ENCODE measurements at places on chromosomes 1 and 21. TPM values are rescaled to one million over a fixed set of nuclear protein-coding genes. Genes with fewer than 3 reads are reported as not detected.

The CATSPERE gene
- total RNA-seq: 0.59 TPM

The LIPI gene
- total RNA-seq: not detected

The CD247 gene
- total RNA-seq: 1.1 TPM

The LMX1A gene
- not detected for total RNA-seq

The FAM72D gene
- 0.13 TPM for total RNA-seq

The CYYR1 gene
- total RNA-seq: 27.8 TPM

The TRIM67 gene
- total RNA-seq: 0.16 TPM

The HCRTR1 gene
- total RNA-seq: 0.42 TPM

The TFF1 gene
- not detected for total RNA-seq

- DNase-seq: no peak
These were observed 160.7 kb upstream of the C1orf21 start for GRCh38 chr1:184226100-184226487.

GRCh38 chr1:37098237-37098636 is 63.9 kb upstream of the GRIK3 start:
- no peak for DNase-seq

- DNase-seq: no peak
These were observed 18.9 kb downstream of the NECAP2 start for GRCh38 chr1:16459352-16459925.

DNA sequence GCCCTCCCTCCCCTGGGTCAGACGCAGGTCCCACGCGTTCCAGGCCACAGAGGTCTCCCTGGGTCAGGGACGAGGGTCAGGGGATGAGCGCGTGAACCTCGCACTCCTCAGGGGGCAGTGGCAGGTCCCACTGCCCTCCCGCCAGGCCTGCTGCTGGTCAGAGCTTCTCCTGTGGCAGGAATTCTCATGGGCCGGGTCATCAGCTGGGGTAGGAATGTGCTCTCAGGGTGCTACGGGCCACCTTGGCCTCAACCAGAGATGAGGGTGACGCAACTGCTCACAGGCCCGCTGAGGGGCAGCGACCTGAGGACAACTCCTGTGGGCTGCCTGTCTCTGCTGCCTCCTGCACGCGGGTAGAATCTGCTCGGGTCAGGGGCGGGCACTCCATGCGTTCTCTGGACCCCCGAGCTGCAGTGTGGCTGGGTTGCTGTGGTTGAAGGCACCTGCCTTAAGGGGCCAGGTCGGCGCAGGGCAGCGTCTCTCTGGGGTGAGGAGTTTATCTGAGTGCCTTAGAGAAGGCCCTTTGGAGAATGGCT is 128.8 kb downstream of the PRDM16 start:
- DNase-seq: no peak

DNA sequence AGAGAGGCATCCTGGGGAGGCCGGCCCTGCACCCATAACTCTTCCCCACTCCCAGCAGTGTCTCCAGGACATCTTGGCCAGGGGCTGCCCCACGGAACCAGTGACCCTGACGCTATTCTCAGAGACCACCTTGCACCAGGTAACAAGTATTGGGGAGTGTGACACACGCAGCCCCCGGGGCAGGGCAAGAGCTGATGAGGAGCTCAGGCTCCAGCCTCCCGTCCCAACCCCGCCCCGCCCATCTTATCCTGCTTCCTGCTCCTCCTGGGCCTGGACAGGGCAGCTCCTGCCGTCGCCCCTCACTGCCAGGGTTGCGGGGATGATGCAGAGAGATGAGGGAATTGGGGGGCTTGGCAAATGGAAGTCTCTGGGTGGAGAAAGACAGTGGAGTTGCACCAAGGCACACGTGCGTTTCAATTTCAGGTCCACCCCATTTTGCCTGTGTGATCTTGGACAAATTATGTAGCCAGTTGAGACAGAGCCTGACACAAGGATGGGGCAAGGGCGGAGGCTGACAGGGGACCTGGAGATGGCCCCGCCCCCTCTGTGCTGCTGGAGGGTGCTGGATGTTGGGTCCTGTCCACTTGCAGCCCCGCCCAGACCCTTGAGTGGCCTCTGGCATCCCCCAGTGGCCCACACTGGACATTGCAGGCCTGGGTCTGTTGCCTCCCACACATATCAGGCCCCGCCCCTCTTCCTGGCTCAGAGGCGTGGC is 10.7 kb downstream of the CLCNKA start:
- peak; percentile 89 for DNase-seq

- no peak for DNase-seq
These were observed 122.6 kb downstream of the PIGK start for GRCh38 chr1:77096496-77097255.

DNA sequence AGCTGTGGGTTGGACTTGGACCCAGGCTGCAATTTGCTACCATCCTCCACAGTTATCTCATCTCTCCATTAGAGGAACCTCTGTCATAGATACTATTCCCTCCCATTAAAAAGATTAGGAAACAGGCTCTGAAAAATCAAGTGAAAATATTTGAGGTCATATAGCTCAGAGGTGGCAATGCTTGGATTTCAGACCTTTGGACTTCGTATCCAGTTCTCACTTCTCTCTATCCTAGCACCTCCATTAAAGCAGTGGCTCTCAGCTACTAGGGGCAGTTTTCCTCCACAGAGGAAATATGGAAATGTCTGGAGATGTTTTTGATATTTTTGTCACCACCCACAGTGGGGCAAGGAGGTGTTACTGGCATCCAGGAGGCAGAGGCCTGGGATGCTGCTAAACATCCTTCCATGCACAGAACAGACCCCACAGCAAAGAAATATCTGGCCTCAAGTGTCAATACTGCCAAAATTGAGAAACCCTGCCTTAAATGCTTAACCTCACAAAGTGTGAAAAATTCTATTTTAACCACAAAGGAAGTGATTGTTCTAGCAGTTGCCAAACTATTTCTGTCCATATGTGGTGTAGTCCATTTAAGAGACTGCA is 54.1 kb downstream of the C8A start:
- DNase-seq: no peak

- DNase-seq: no peak
These were observed 141.4 kb upstream of the BEND5 start for GRCh38 chr1:48917901-48918603.

GRCh38 chr1:180237869-180238476 is 7.9 kb downstream of the LHX4 start:
- no peak for DNase-seq

DNA sequence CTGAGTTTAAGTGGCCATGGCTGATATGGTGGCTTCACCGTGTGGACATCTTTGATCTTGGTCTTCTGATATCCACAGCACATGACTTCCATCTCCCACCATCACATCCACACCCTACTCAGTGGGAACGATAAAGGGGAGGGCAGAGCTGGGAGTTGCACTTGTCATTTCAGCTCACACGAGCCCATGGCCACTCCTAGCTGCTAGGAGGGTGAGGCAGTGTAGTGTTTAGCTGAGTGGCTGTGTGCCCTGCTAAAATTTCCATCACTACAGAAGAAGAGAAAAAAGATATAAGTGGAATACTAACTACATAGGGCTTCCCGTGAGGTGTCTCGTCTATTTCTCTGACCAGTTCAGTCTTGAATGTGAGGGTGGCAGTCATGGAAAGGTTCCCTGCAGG is 123.3 kb upstream of the EDN2 start:
- no peak for DNase-seq

DNA sequence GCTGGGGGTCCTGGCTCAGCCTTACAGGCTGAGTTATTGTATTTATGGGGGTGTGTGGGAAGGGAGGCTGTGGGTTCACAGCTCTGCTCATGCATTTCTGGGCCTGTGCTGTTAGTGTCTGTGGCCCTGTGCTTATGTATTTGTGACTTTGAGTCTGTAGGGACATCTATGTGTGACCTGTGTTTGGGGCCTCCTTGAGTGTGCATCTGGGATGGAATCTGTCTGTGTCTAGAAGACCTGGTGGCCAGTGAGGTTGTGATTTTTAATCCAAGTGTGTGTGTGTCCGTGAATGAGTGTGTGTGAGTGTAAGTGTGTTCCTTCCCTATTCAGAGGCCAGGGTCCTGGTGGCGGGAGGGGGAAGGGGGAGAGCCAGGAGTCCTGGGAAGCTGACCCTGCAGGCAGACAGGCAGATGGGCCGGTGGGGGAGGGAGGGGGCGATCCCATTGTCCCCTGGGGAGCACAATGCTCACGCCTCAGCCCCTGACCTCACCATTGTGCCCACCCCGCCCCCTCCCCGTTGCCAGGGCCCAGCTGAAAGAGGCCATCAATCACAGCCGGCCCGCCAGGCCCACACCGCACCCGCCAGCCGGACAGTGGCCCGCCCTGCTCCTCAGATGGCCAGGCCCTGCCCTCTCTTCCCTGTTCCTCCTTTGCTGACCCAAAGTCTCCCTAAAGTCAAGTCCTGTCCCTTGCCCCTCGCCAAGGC is 19.6 kb downstream of the SLC27A3 start:
- no peak for DNase-seq

GRCh38 chr1:94285031-94285654 is 47.8 kb upstream of the ARHGAP29 start:
- DNase-seq: no peak

GRCh38 chr1:229716069-229716468 is 90.0 kb downstream of the URB2 start:
- DNase-seq: no peak

DNA sequence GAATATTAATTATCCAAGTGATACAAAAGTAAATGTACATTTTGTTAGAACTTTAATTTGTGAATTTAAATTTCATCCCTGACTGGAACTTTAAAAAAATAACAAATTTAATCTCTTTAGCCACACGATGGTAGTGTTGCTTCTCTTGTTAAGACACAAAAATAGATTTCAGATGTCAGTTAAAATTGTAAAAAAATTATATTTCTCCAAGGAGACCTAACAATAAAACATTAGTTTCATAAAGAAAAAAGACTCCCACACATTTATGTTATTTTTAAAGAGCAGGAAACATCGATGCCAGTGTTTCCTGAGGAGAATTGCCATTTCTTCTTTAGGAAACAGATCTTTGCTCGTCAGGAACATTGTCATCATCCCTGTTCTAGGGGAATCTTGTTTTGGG is 74.0 kb upstream of the DEPDC1 start:
- DNase-seq: no peak

DNA sequence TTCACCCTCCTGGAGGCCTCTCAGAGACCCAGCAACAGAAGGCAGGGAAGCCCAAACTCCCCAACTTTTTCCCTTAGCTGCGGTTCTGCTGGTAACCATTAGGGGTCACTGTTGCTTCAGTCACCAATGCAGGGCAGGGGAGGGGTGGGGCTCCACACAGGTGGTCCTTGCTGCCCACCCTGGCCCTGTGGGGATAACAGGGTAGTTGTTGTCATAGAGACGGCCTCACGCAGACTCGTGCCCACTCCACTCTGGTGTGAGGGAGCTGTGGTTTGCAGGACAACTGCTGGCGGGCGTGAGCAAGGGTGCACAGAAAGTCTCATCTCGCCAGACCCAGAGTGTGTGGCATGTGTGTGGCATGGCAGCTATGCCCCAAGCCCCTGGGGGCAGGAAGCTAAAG is 19.9 kb downstream of the INSRR start:
- DNase-seq: no peak

DNA sequence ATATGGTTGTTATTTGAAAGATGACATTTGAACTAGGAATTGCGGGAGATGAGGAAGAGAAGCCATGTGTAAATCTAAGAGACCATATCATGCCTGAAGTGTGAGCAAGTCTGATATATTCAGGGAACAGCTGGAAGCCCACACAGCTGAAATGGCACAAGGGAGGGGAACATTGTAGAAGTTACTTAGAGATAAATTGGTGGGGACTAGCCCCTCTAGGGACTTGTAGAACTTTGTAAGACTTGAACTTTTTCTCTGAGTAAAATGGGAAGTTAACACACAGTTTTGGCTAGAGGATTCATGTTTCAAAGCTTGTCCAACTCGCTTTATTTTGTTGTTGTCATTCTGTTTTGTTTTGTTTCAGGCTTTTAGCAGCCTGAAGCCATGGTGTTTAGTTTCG is 216.4 kb downstream of the FMN2 start:
- DNase-seq: no peak

- DNase-seq: no peak
These were observed 33.2 kb downstream of the TRAF5 start for GRCh38 chr1:211359876-211360275.

DNA sequence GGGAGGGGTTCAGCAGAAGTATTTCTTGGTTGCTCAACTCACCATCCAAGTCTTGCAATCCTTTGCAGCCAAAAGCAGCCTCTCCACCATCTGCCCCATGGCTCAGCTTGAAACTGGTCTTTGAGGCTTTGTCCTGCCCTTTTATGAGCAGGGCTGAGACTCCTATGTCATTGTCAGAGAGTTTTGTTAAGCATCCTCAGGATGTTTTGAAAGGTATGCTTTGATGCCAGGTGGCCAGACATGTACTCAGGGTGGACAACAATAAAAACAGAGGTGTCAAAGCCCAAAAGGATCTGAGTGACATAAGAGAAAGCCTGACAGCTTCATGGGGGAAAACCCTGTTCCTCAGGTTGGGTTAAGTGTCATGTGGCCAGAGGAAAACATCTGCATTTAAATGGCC is 310.5 kb downstream of the PRDM2 start:
- no peak for DNase-seq

DNA sequence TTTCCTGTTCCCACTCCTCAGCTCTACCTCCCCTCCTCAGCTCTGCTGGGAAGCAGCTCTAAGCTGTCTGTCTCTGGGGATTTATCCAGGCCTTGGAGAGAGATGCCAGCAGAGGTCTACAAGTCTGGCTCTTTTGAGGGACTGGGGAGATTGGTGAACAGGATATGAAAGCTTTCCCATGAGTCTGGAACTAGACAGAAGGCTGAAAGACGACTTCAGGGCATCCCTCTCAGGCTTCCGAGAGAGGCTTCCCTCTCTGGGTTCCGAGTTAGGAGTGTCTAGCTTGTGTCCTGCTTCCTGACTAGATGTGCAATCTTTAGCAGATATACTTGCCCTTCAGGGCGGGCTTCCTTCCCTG is 733 bp downstream of the TMEM35B start:
- no peak for DNase-seq

DNA sequence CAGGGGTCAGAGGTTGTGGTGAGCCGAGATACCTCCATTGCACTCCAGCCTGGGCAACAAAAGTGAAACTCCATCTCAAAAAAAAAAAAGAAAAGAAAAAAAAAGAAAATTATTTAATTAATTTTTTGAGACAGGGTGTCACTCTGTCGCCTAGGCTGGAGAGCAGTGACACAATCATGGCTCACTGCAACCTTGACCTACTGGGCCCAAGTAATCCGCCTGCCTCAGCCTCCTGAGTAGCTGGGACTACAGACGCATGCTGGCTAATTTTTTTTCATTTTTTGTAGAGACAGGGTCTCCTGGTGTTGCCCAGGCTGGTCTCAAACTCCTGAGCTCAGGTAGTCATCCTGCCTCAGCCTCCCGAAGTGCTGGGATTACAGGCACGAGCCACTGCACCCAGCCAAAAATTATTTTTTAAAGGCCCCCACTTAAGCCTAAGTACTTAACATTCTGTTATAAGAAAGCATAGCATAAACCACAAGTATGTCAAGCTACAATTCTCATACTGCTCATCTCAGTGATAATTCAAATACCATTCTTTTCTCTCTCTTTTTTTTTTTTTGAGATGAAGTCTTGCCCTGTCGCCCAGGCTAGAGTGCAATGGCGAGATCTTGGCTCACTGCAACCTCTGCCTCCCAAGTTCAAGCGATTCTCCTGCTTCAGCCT is 19.9 kb downstream of the NUCKS1 start:
- no peak for DNase-seq

GRCh38 chr1:201329801-201330200 is 46.5 kb downstream of the PKP1 start:
- no peak for DNase-seq
